Stimulated activated CD8-positive, alpha-beta memory T cell treated with anti-CD3 and anti-CD28 coated beads, Interleukin-4, amount 100 ng/mL, for 1 hour (primary cell): ENCODE measurements at places on chromosomes 11 and 22.

GRCh38 chr11:11587122-11587521 lies 34.7 kb downstream of the GALNT18 start:
- DNase-seq, result no peak

DNA sequence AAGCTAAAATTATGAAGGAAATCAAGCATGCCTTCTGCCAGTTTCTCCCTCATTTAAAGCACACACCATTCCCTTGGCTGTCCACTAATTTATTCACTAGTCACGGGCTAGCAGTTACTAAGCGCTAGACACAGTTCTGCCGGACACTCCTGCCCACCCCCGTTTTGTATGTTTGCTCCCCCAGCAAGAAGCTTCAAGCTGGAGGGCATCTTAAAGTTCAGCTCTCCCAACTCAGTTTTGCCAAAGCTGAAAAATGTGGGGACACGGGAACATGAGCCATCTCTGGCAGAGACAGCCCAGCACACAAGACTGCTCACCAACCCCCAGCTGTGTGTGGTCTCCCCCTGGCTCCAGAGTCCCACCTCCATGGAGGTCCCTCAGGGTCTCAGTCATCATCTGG lies 263.6 kb downstream of the BRD1 start:
- no peak for DNase-seq

DNA sequence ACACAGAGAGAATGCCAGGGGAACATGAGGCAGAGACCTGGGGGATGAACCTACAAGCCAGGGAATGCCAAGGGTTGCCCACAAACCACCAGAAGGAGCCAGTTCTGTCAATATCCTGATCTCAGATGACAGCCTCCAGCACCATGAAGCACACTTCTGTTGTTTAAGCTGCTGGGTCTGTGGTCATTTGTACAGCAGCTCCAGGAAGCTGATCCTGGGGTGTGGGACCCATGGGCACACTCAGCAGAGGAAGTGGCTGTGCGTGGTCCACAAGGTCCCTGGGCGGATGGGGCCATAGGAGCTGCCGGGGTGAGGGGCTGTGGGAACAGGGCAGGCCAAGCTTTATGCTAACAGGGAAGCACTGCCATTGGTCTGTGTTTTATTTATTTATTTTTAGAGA lies 12.1 kb downstream of the PPM1F start:
- DNase-seq, result no peak

- no peak for DNase-seq
Measured at GRCh38 chr11:76048763-76049162, 157.5 kb downstream of the WNT11 start.

DNA sequence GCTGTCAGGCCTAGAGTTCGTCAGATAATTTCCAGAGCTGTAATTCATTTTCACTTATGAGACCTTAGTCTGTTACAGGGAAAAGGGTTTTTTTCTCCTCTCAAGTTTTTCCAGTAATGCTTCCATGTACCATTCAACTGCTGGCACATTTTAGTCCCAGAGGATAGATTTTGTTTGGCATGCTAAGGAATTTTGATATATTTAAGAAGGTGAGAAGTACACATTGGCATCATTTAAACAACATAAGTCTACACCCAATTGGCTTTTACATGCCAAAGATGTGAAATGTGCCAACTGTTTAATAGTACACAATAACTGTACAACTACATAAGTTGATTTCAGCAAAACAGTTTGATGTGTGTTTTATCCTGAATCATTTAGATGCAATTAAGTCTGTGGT lies 71.0 kb downstream of the PAX6 start:
- no peak for DNase-seq
